ENCODE measurements at places on chromosomes 5 and 9.

- DNase-seq: no peak
Measured at GRCh38 chr5:131256507-131256823, 7.4 kb upstream of the CDC42SE2 start.

DNA sequence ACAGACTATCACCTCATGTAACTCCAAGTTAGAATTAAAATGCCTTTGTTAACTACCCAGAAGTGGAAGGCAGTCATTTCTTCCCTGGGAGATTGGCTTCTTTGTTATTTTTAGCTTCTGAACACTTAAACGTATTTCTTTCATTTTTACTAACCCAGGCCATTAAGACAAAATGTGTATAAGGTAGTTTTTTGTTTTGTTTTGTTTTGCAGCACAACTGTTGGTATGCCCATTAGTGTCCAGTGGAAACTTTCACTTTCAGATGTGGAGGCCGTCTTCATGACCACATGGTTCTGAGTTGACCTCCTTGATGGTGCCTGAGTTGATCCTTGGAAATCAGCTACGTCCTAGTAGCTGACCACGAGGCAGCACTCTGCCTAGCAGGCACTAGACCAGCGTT is 264.6 kb upstream of the ZNF608 start:
- DNase-seq: no peak

DNA sequence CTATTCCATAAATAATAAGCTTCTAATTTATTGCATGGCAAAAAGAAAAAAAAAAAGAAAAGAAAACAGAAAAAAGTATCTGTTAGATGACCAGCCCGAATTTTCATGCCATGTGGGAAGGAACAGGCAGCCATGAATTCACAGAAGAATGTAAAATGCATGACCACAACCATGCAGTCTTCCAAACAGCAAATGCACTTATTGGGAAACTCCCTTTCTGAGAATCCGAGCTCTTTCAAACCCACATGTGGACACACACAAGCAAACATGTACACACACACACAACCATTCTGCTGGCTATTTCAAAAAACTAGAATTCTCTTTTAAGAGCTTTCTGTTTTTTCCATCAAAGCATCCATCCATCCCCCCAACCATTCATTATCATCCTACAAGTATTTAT is 236.1 kb downstream of the DNAH5 start:
- DNase-seq: no peak

GRCh38 chr5:60195083-60195482 is 301.6 kb upstream of the PDE4D start:
- no peak for DNase-seq

GRCh38 chr9:37859043-37859442 is 44.9 kb downstream of the SLC25A51 start:
- no peak for DNase-seq

DNA sequence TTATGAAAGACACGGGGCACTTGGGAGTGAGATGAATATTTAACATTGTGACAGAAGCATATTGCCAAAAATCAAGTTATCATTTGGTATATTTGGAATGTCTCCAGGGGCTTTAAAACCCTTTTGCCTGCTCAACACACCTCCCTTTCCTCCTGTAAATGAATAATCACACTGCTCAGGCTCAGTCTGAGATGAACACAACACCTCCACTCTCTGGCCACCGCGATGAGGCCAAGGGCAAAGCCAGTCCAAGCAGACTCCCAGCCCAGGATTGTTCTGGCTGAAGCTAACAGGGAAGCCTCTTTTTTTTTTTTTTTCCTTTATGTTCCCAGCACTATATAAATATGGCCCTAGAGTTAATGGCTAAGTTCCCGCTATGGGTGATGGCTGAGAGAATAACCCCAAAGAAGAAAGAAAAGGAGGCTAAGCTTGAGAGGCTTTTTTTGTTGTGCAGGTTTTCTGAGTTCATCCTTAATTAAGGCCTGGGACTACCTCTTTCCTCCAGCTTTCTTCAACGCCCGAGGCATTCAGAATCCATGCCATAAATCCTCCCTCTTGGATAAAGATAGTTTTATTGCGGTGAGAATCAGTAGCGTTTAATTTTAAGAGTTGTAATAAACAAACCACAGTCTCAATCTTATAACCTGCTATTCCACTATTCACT is 10.5 kb upstream of the ERAP1 start:
- DNase-seq: no peak

DNA sequence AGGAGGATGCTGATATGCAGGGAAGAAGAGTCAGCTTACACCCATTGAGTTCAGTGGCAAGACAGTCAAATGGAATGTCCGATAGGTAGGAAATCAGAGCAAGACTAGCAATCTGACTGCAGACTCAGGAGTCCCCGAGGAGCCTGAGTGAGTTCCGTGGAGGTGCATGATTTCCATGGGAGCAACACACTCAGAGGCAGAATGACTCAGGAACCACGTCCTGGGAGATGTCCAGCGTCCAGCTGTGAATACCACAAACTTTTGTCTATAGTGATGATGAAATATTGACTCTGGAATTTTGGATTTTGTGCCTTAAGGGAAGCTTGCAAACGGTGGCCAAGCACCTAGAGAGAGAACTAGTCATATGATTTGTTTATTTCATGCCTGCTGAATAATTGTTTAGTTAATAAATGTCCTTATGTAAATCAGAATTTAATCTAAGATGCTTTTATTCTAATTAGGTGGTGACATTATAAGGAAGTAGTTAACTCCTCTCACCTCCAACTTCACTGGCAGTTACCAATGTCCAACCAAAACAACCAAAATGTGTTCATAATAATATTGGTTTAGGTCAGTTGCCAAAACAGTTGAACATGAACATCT is 100.4 kb downstream of the PDE4D start:
- no peak for DNase-seq

DNA sequence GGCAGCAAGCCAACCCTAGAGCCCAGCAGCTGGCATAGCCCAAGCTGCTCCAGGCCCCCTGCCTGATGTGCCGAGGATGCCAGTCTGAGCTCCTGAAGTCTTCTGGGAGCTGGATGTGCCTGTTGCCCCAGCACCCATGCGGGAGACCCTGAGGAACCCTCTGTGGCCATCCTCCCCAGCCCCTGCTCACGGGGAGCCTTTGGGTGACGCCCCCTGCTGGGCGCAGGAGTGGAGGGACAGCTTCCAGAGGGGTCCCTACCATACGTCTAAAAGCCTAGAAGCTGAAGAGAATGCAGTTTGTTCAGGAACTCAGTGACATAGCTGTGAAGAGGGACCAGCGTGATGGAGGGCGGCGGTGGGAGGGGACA is 33.1 kb upstream of the MVB12B start:
- DNase-seq: no peak

GRCh38 chr9:119802133-119802532 is 432.9 kb upstream of the BRINP1 start:
- DNase-seq: no peak

DNA sequence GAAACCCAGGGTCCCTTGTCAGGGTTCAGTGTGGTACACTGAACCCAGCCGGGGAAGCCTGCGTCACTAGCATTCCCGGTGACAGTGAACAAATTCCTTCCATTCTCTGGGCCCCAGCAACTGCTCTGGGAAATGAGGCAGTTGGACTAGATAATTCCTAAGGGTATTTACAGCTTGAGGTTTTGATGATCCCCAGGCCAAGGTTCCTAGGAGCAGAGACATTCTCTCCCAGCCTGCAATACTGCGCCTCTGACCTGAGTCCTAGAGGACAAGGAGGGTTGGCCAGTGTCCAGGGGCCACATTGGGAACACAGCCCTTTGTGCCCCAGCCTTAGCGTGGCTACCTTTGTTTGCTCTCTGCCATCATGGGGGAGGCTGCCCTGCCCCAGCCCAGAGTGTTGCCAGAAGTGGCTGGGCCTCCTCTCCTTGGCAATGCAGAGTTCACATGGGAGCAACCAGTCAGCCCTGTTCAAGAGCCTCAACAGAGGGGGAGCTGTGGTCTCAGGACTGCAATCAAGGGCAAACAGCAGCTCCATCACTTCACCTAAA is 178.2 kb downstream of the SEC61B start:
- DNase-seq: no peak

DNA sequence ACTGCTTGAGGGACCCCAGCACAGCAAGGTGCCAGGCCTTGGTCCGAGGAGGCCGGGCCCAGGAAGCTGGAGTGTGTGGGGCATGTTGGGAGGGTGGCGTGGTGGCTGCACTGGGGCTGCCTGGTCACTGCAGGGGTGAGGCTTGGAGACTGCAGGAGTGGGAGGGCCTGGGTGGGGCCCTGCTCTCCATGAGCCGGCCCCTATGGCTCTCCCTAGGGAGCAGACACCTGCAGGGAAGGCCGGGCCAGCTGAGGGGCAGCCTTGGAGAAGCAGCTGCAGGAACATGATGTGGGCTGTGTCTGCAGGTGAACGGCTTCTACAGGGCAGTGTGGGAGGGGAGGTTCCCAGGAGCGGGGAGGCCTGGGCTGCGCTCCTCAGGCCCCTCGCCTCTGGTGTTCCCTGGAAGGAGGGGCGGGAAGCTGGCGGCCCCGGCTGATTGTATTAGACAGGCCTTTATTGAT is 41.7 kb upstream of the TMEM250 start:
- no peak for DNase-seq

- no peak for DNase-seq
Measured at GRCh38 chr5:127518319-127518621, 830 bp downstream of the PRRC1 start.

GRCh38 chr5:135501965-135502364 is 33.8 kb downstream of the NEUROG1 start:
- no peak for DNase-seq

DNA sequence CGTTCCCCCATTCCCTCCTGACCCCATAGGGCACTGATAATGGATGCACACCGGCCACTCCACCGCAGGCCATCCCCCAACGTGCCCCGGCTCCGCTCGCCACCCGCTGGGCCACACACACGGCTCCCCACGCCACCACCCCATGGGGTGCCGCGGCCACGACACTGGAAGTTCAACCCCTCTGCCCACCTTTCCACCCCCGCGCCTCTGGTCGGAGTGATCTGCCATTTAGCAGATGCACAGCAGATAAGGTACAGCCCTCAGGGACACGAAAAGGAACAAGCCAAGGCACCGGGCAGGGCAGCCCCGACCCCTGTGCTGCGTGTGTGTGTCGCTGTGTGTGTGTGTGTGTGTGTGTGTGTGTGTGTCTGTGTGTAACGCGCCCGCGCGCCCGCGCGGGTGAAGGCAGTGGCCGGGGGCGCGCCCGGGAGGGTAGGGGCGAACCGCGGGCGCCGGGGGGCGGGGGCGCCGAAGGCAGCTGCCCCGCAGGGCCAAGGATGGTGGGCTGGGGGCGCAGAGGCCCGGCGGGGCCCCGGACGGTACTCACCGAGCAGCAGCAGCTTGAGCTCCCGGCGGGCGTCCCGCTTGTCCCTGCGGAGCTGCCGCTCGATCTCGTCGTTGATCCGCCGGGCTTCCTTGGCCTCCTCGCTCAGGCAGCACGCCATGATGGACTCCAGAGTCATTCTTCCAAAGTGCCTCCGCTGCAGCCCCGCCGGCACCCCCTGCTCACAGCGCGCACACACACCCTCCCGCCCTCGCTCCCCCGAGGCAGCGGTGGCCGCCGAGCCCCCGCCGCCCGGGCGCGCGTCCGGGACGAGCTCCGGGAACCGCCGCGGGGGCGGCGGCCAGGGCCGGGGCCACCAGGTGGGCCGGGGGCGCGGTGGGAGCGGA is 813 bp downstream of the GNAQ start:
- DNase-seq: peak; percentile 13

- DNase-seq: no peak
Measured at GRCh38 chr9:120985819-120986222, 59.2 kb upstream of the TRAF1 start.

DNA sequence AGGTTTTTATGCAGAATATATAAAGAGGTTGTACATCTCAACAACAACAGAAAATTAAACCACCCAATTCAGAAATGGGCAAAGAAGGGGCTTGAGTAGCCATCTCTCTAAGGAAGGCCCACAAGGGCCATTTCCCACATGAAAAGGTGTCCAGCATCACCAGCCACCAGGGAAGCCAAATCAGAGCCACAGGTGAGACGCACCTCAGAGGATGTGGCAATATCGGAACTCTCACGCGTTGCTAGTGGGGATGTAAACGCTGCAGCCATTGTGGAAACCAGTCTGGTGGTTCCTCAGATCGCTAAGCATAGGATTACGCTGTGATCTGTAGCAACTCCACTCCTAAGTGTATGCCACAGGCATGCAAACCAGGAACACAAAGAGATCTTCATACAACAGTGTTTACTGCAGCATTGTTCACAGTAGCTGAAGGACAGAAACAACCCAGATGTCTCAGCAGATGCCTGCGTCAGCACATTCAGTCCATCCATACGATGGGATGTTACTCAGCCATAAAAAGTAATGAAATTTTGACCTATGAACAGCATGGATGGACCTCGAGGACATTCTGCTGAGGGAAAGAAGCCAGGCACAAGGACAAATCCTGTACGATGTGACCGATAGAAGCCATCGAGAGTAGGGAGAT is 84.3 kb upstream of the CACNA1B start:
- no peak for DNase-seq

GRCh38 chr5:139453683-139454567 is 8.6 kb downstream of the ECSCR start:
- no peak for DNase-seq

GRCh38 chr5:136000932-136001331 is 27.9 kb upstream of the TGFBI start:
- no peak for DNase-seq

DNA sequence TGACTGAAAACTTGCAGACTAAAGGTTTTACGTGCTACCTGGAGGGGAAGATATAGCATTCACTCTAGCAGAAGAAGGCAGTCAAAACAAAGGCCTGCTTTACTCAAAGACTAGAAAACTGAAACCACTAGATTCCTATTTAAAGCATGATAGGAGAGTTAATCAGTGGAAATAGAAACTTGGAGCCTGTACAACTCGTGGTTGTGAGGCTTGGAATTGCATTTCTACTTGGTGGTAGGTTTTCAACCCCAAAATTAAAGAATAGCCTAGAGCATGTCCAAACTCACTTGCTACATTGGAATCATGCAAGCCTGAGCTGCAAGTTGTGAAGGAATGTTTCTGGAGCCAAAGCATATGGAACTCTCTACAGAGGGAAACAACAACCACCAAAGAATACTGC is 1526.4 kb upstream of the NUDT12 start:
- no peak for DNase-seq

DNA sequence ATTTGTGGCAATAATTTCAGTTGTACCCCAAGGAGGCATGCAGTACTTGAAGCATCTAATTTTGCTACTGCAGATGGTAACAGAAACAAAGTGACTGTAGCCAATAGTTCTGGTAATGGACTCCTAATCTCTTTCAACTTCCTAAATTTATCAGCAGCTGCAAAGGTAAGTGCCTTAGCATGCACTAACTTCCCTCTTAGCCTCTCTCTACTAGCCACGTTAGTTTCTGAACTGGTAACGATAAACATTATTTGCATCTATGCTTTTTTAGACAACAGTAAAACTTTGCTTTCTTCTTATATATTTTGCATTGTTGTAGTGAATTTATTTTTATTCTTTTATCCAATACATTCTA is 6.2 kb upstream of the CKS2 start:
- DNase-seq: no peak
